ENCODE measurements at places on chromosomes 7 and 10.

DNA sequence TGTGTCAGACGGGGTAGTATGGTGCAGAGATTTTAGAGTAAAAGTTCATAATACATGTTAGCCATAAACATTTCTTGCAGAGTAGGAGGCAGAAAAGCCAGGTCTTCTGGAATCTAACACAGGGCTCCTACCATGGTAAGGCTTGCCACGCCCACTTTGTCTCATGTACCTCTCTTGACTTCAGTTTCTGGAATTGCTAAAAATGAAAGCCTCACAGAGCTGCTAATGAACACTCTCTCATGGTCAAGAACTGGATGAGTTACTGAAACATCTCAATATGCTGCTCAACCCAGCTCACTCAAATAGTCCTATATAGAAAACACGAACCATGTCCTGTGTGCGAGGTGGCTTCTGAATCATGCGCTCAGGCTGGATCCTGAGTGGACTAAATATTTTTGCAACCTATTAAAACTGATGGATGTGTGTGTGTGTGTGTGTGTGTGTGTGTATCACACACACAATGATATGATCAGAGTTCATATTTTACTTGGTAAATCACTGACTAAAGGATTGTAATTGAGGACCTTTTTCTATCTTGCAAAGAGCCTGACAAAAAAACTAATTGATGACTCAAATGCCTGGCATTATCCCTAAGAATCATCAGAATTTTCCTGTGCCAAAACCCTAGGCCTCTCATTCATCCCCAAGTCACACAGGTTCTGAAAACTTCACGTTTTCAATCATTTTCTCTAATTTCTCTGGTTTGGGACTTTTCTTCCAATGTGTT, 1306.6 kb downstream of the XPNPEP1 start:
- DNase-seq = no peak
- no peaks in the 10 kb centered on the region for H3K27me3 ChIP-seq
- H3K4me3 ChIP-seq = no peak overlapping the region
- H3K36me3 ChIP-seq = no peaks in the 10 kb centered on the region
- H3K4me1 ChIP-seq = no peaks in the 10 kb centered on the region

- no peak overlapping the region for H3K4me3 ChIP-seq
- H3K27me3 ChIP-seq = no peaks in the 10 kb centered on the region
- no peaks in the 10 kb centered on the region for H3K4me1 ChIP-seq
- DNase-seq = no peak
- no peaks in the 10 kb centered on the region for H3K36me3 ChIP-seq
Observed at GRCh38 chr10:116490028-116490662, 55.6 kb upstream of the PNLIP start.

- DNase-seq = no peak
- no peaks in the 10 kb centered on the region for H3K36me3 ChIP-seq
- no peak overlapping the region for H3K27ac ChIP-seq
- no peak overlapping the region for H3K4me3 ChIP-seq
- H3K4me1 ChIP-seq = peaks cover 5% of the 10 kb centered on the region
Observed at GRCh38 chr10:88048312-88048711, 184.9 kb downstream of the PTEN start.

- no peak overlapping the region for H3K4me3 ChIP-seq
- DNase-seq = no peak
- no peak overlapping the region for H3K27ac ChIP-seq
Observed at GRCh38 chr10:103558911-103559310, 65.4 kb downstream of the NEURL1 start.

- no peak for DNase-seq
- no peaks in the 10 kb centered on the region for H3K4me1 ChIP-seq
- H3K36me3 ChIP-seq = no peaks in the 10 kb centered on the region
- no peak overlapping the region for H3K27ac ChIP-seq
Observed at GRCh38 chr10:4427532-4427931, 398.5 kb upstream of the AKR1E2 start.

Data from esophagus squamous epithelium (tissue), 5 donors.